Activated CD4-positive, alpha-beta T cell treated with anti-CD3 and anti-CD28 coated beads for 36 hours (primary cell): ENCODE measurements at places on chromosomes 1 and 21.

GRCh38 chr1:216836316-216836715 is 113.1 kb upstream of the ESRRG start:
- DNase-seq = no peak

- no peak for DNase-seq
Observed at GRCh38 chr1:172845865-172846264, 187.0 kb downstream of the FASLG start.

DNA sequence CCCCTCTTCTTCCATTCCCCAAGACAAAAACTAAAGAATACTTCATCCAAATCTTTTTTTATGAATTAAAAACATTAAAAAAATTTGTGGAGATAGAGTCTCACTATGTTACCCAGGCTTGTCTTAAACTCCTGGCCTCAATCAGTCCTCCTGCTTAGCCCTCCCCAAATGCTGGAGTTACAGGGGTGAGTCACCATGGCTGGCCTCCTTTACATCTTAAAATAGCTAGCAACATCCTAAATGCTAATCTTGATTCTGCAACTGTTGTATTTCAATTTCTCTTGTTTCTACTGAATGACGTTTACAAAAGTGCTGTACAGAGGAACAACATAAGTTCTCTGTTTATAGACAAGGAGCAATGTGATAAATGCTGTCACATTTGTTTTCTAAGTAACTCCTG is 483.5 kb downstream of the ADGRL2 start:
- no peak for DNase-seq

GRCh38 chr1:238628110-238628509 is 737.4 kb upstream of the ZP4 start:
- DNase-seq = no peak

GRCh38 chr1:82059959-82060358 is 259.2 kb downstream of the ADGRL2 start:
- no peak for DNase-seq

DNA sequence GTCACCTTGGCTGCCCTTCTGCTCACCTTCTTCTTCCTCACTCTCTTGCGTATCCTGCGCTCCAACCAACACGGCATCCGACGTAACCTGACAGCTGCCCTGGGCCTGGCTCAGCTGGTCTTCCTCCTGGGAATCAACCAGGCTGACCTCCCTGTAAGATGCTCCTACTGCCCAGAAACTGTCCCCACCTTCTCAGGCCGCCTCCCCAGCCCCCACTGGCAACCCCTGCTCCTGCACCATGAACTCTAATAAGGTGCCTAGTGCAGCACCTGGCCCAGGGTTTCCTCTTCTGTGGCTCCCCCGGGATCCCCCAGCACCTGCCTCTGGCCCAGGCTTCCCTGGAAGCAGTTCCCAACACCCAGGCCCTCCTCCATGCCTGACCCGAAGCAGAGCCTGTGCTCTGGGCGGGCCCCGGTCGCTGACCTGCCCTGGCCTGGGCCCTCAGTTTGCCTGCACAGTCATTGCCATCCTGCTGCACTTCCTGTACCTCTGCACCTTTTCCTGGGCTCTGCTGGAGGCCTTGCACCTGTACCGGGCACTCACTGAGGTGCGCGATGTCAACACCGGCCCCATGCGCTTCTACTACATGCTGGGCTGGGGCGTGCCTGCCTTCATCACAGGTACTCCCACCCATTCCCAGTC is 12.8 kb downstream of the PSRC1 start:
- DNase-seq = no peak

DNA sequence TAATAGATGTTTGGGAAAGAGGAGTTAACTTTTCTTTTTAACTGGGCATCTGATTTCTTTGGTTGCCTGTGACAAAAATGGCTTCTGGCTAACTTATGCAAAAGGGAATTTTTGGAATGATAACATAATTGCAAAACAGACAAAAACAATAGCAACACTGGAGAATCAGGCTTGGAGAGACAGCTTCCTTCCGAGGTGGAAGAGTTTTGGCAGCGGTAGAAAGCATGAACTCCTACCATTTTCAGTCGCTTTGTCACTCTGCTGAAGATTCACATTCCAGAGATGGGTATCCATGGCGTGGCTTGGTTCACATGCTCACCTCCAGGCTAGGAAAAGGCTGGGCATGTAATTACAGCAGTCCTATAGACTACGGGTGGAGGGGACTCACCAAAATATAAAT is 17.2 kb upstream of the FGGY start:
- DNase-seq = no peak

GRCh38 chr21:45110873-45111624 is 36.7 kb downstream of the ADARB1 start:
- peak; percentile 25 for DNase-seq

GRCh38 chr1:182595641-182596240 is 6.7 kb upstream of the RNASEL start:
- DNase-seq = peak; percentile 83

GRCh38 chr1:209387969-209388329 is 195.6 kb upstream of the CAMK1G start:
- DNase-seq = no peak

DNA sequence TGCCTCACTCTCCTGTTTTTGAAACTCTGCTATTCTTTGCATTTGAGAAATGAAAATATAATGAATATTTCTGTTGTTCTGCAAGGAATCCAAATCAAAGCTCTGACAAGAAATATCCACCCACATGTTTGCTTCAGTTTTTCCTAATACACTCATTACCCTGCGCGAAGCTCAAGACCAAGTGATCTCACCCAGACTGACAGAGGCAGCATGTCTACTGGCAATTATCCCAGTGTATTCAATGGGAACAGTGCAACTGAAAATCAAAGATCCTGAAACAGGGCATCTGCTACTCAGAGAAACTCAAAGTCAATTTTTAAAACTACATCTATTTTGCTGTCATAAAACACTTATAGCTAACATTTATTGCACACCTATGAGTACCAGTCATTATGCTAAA is 321.0 kb upstream of the LRRC7 start:
- no peak for DNase-seq

DNA sequence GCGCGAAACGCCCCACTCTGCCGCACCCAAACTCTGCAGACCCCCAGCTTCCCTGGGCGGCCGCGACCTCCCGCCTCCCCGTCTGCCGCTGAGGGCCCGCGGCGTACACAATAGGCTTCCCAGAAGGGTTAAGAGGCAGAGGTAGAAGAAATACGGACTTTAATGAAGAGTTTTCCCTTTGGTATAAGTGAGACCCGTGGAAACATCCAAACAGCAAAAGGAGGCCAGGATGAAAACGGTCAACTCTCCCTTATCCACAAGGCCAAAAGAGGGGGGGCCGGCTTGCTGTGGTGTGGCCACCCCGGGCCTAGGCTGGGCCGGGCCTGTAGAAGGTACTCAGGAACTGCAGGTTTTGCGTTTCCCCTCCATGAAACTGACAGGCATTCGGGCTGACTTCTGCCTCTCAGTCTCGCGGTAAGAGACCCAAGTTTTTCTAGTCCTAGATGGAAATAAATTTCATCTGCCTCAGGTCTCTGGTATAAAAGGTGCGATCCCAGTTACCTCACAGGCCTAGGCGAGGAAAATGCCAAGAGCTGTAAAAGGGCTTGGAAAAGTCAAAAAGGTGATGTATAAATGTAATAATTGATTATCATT is 671 bp upstream of the PYGO2 start:
- peak; percentile 51 for DNase-seq

- no peak for DNase-seq
Observed at GRCh38 chr21:42151948-42152220, 67.1 kb upstream of the ABCG1 start.

GRCh38 chr1:15953791-15954241 is 22.1 kb downstream of the ZBTB17 start:
- DNase-seq = no peak

DNA sequence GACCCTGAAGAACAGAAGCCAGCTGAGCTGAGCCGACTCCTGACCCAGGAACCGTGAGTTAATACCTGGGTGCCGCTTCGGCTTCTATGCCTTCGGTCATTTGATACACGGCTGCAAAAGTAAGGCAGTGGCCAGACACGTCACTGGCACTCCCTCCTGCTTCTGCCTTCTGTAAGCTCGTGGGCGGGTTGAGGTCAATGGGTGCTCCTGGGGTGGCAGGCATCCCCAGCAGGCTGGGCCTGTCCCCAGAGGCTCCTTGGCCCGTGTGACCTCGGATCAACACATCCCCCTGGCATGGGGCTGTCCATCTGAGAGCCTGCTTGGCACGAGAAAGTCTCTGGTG is 35.7 kb upstream of the COL6A1 start:
- no peak for DNase-seq

DNA sequence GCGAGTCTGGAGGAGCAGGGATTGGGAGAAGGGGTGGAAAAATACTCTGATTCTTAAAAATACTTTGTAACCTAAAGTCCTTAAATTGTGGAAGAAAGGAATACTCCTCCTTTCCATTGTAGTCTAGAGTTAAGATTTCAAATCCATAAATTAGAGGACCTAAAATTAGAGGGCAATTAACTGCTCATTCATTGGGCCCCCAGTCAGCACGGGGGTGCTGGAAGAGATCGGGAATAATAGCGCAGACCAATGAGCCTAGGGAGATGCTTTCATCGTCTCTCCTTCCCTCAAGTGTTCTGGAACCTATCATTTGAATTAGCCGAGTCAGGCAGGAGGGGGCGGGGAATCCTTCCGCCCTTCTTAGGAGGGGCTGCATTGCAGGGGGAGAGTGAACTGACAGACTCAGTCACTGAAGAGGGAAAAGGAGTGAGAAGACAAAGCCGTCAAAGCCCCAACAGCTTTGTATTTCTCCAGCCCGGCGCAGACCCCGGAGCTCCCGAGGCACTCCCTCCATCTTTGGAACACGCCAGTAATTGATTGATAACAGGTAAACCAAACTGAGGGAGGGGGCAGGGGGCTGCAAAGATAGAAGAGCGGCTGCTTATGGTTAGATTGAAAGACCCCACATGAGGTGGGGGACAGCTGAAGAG is at the start of gene MLLT11:
Gene MLLT11, plus strand, starts transcription at position 391 of the 650 bp plus-strand sequence. CDS start 6,828 bp downstream, outside the sequence.
- peak; percentile 44 for DNase-seq

DNA sequence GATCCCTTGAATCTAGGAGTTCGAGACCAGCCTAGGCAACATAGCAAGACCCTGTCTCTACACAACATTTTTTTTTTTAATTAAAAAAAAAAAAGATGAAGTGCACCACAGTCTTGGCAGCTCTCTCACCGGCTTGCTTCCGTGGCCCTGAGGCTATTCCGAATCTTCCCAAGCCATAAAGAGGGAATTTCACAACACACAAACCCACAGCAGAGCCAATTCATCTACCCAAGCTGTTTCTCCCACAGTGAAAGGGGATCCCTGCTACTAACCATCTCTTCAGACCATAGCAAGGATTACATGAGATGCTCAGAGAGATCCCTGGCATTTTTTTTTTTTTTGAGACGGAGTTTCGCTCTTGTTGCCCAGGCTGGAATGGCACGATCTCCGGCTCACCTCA is 8.3 kb upstream of the CHD5 start:
- DNase-seq = no peak

DNA sequence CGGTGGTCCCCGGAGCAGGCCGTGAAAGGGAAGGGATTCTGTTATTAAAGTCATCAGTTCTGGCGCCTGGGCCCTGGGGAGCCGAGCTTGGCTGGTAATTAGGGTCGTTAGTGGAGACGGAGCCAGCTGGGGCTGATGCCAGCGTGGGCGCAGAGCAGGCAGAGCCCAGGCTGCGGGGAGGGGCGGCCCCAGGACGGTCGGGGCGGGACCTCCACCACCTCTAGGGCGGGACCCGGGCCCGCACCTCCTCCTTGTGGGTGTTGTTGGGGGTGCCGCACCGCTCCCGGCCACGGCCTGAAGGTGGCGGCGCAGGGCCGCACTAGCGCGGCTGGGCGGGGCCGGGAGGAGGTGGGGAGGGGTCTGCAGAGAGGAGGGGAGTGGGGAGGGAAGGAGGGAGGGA is 470.6 kb downstream of the PTPRU start:
- peak; percentile 79 for DNase-seq

DNA sequence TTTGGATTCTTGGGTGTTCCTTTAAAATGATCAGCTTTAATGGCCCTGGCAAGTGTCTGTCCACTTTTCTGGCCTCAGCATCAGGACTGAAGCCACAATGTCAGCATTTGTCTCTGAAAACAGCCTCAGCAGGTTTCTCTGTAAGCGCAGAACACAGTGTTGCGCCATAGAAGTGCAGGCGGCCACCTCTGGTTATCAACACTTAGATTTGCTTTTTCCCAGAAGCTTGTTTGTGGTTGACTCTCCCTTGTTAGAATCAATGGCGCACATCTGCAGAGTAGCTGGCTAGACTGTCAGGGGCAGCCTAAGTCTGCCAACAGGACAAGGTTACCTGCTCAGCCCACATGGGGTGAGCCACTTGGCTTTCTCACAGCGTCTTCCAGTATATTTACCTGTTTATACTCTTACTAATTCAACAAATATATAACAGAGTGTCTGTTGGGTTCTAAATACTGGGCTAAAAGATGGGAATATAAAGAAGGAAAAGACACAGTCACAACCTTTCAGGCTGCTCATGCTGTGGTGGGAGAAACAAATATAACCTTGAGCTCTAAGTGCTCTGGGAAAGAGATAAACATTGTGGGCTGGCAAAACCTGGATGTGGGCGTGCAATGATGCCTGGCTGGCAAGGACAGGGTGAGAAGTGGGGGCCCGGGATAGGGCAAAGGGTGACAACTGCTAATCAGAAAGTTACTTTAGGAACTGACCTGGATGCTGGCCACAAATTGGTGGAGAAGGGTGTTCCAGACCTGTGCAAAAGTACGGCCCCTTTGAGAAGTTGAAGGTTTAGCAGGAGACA is 149.3 kb upstream of the KIAA0040 start:
- no peak for DNase-seq

DNA sequence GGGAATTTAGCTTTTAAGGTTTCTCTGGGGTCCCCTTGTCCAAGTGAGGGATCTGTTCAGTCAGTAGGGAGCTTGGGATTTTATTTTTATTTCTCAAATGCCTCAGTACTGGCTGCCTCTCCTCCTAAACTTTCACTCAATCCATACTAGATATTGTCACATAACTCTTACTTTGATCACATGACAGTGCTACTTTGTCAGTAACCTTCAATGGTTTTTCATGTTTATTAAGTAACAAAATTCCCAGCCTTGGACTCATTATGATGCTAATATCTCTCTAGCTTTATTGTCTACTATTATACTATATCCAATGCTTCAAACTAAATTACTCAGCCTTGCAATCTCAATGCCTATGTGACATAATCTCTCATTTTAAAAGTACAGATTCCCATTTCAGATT is 97.7 kb downstream of the ATP1B1 start:
- no peak for DNase-seq

GRCh38 chr1:160115545-160116282 is at the start of gene ATP1A2:
TSS of gene ATP1A2 (plus strand) at chr1:160115759. CDS start at chr1:160115862, 103 bp downstream.
- DNase-seq = no peak

DNA sequence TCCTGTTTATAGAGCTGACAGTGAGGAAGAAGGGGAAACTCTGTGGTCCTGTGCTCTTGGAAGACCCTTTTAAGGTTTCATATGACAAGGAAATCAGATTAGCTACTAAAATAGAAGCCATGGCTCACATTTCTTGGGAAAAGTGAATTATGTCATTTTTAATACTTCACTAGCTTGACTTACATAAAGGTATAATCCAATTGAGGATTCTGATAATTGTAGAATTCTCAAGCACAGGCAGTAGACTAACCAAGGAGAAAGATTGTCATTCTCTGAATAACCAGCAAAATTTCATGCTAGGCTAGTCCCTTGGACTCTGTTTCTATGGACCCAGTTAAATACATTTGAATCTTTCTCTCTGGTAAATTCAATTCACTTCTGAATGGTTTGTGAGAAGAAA is 613.0 kb upstream of the BEND5 start:
- DNase-seq = no peak

- no peak for DNase-seq
Observed at GRCh38 chr1:160733898-160734297, 5.1 kb upstream of the SLAMF7 start.

GRCh38 chr21:15298306-15298705 is 233.5 kb upstream of the NRIP1 start:
- DNase-seq = no peak

GRCh38 chr1:41546833-41547135 is 62.3 kb upstream of the EDN2 start:
- no peak for DNase-seq

GRCh38 chr1:79827446-79827845 is 820.9 kb upstream of the ADGRL4 start:
- DNase-seq = no peak
